ENCODE measurements at places on chromosomes 1 and 21. TPM values are rescaled to one million over a fixed set of nuclear protein-coding genes. Genes with fewer than 3 reads are reported as not detected.
A peak's percentile ranks its signal among the peaks of the same experiment; 100 is the strongest.

Gene CCDC17
- total RNA-seq, result 3.6 TPM

Gene SLAMF7
- 13.7 TPM for total RNA-seq

Gene FCGR2B
- total RNA-seq, result 0.25 TPM

Gene GJA4
- not detected for total RNA-seq

Gene GJA8
- not detected for total RNA-seq

Gene TCHH
- 0.05 TPM for total RNA-seq

- no peak overlapping the region for H3K27ac ChIP-seq
- no peaks in the 10 kb centered on the region for H3K36me3 ChIP-seq
- DNase-seq, result no peak
- peaks cover 27% of the 10 kb centered on the region for H3K4me1 ChIP-seq
- no peaks in the 10 kb centered on the region for H3K27me3 ChIP-seq
Observed at GRCh38 chr1:223700942-223701637, 11.2 kb upstream of the CAPN2 start.

- peaks cover 29% of the 10 kb centered on the region for H3K27me3 ChIP-seq
- H3K27ac ChIP-seq, result peak overlapping the region; percentile 89
- peaks cover 33% of the 10 kb centered on the region for H3K4me1 ChIP-seq
- DNase-seq, result no peak
Observed at GRCh38 chr1:50970509-50970887, 453 bp downstream of the CDKN2C start.

DNA sequence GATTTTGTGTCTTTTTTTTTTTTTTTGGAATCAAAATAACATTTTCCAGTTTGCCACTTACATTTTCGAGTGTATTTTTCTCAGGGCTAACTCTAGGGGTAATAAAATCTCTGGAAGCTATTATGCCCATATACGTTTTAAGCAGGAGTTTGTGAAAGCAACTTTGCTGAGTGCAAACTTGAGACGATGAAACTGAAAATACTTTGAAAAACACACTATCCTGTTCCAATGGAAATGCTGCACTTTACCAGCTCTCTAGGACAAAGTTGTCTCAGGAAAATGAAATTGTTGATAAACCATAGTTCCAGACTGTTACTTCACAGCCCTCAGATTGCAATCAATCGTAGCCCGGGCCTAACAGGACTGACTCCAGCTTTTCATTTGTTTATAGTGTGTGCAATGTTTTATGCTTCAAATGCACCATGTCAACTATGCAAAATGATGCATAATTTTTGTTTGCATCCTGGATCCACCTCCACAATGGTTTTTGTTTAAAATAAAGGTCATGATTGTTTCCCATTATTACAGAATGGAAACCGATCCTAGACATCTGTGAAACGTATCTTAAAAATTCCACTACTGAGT is 220.6 kb upstream of the PKN2 start:
- H3K4me1 ChIP-seq, result no peaks in the 10 kb centered on the region
- DNase-seq, result no peak
- H3K4me3 ChIP-seq, result no peak overlapping the region
- H3K27ac ChIP-seq, result no peak overlapping the region
- H3K27me3 ChIP-seq, result peaks cover 29% of the 10 kb centered on the region

GRCh38 chr21:42040411-42041180 is 30.4 kb upstream of the ZBTB21 start:
- no peaks in the 10 kb centered on the region for H3K4me1 ChIP-seq
- no peak overlapping the region for H3K27ac ChIP-seq
- no peaks in the 10 kb centered on the region for H3K36me3 ChIP-seq
- DNase-seq, result no peak

DNA sequence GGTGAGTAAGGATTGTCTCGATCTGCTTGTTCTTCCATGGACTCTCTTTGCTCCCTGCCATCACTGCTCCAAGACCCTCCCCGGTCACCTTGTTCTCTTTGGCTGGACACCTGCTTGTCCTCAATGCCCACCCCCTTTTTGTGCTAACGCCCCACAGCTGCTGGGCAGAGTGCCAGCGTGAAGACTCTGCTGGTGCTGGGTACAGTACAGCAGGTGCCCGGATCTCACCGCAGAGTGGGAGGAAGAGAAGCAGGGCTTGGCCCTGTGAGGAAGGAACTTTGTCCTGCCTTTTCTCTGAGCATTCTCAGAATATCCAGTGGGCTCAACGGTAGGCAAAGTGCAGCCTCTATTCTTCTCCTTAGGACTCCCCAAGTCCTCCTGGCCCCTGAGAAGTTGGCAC is 90.1 kb downstream of the PLXNA2 start:
- no peaks in the 10 kb centered on the region for H3K36me3 ChIP-seq
- H3K4me1 ChIP-seq, result no peaks in the 10 kb centered on the region
- no peak for DNase-seq
- no peak overlapping the region for H3K27ac ChIP-seq
- H3K4me3 ChIP-seq, result no peak overlapping the region

DNA sequence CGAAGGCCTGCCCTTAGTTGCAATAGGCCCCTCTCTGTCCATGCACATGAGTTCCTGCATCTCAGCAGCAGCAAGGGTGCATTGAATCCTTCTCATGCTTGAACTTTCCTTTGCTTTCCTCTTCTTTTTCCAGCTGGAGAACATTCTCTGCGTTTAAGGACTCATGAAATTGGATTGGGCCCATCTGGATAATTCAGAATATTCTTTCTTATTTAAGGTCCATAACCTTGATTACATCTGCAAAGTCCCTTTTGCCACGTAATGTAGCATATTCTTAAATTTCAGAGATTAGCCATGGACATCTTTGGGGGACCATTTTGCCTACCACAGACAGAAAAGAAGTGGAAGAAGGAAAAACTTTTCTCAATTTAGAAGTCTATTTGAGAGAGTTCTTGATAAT is 159.7 kb upstream of the C21orf91 start:
- no peaks in the 10 kb centered on the region for H3K4me1 ChIP-seq
- H3K4me3 ChIP-seq, result no peak overlapping the region
- H3K27ac ChIP-seq, result no peak overlapping the region
- DNase-seq, result no peak
- no peaks in the 10 kb centered on the region for H3K36me3 ChIP-seq
- H3K27me3 ChIP-seq, result no peaks in the 10 kb centered on the region

- no peaks in the 10 kb centered on the region for H3K27me3 ChIP-seq
- peaks cover 33% of the 10 kb centered on the region for H3K4me1 ChIP-seq
- peak overlapping the region; percentile 76 for H3K27ac ChIP-seq
- H3K36me3 ChIP-seq, result no peaks in the 10 kb centered on the region
- DNase-seq, result peak; percentile 32
Observed at GRCh38 chr1:223230161-223230881, 87.3 kb upstream of the TLR5 start.

GRCh38 chr1:155073377-155074242 is 5.0 kb upstream of the EFNA3 start:
- peak; percentile 53 for DNase-seq
- H3K27me3 ChIP-seq, result peaks cover 23% of the 10 kb centered on the region
- H3K27ac ChIP-seq, result peak overlapping the region; percentile 46
- peaks cover 48% of the 10 kb centered on the region for H3K4me1 ChIP-seq

DNA sequence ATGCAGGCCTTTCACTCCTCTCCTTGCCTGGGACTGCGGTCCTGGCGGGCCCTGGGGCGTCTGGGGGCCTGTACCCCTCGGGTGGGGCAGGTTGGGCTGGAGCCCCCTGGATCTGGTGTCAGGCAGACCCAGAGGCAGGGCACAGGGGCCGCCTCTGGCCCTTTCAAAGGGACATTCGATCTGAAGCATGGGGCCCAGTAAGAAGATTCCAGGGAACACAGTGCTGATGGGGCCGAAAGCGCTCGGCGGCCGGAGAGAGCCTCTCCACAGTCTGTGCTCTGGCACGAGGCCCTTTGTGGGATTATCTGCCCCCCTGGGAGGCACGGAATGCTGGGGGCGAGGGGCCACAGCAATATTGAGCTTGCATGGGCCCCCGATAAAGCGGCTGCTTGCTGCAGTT is 15.2 kb downstream of the PRDM16 start:
- H3K27ac ChIP-seq, result no peak overlapping the region
- H3K4me3 ChIP-seq, result no peak overlapping the region
- peaks cover under 1% of the 10 kb centered on the region for H3K27me3 ChIP-seq

DNA sequence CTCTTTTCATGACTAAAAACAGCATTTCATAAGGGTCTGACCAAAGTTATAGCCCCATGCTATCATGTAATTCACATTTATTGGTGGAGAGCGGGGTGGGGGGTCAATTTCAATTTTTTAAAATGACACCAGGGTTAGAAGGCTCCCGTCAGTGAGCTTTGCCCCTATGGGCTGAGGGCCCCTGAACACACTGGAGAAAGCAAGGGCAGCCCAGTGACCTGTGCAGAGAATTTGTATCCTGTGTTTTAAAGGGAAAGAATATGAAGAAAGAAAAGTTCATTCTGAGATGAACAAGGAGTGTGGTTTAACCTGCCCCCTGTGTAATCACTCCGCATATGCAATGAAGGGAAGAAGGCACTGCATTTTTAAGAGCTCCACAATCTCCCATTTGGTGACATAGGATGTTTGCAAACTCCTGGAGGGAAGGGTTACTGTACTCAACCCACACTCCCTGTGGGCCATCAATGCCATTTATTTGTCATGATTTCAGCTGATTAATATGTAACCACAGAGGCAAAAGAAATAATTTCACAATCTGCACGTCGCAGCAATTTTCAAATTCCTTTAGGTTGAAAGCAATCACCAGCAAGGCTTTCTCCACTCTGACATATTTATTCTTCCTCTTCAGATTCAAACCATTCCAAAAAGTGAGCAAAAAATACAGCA is 95.6 kb downstream of the ZNF281 start:
- no peak overlapping the region for H3K27ac ChIP-seq
- H3K4me1 ChIP-seq, result no peaks in the 10 kb centered on the region
- peaks cover 25% of the 10 kb centered on the region for H3K27me3 ChIP-seq

GRCh38 chr1:160494620-160495019 is 28.4 kb downstream of the SLAMF6 start:
- H3K36me3 ChIP-seq, result peaks cover 50% of the 10 kb centered on the region
- no peak overlapping the region for H3K4me3 ChIP-seq
- no peaks in the 10 kb centered on the region for H3K27me3 ChIP-seq
- H3K4me1 ChIP-seq, result no peaks in the 10 kb centered on the region
- no peak overlapping the region for H3K27ac ChIP-seq

GRCh38 chr1:18232052-18232451 is 124.5 kb downstream of the IGSF21 start:
- no peak for DNase-seq
- H3K36me3 ChIP-seq, result no peaks in the 10 kb centered on the region
- no peaks in the 10 kb centered on the region for H3K27me3 ChIP-seq
- H3K27ac ChIP-seq, result no peak overlapping the region
- H3K4me3 ChIP-seq, result no peak overlapping the region

GRCh38 chr1:233790662-233791371 is 113.7 kb upstream of the SLC35F3 start:
- H3K27ac ChIP-seq, result no peak overlapping the region
- no peaks in the 10 kb centered on the region for H3K4me1 ChIP-seq
- no peak overlapping the region for H3K4me3 ChIP-seq
- H3K36me3 ChIP-seq, result no peaks in the 10 kb centered on the region

- no peaks in the 10 kb centered on the region for H3K27me3 ChIP-seq
- H3K4me1 ChIP-seq, result no peaks in the 10 kb centered on the region
- H3K4me3 ChIP-seq, result no peak overlapping the region
Observed at GRCh38 chr1:185843986-185844385, 109.8 kb downstream of the HMCN1 start.

GRCh38 chr1:87132284-87132870 is 196.3 kb upstream of the LMO4 start:
- no peak for DNase-seq
- H3K4me1 ChIP-seq, result peaks cover 10% of the 10 kb centered on the region

DNA sequence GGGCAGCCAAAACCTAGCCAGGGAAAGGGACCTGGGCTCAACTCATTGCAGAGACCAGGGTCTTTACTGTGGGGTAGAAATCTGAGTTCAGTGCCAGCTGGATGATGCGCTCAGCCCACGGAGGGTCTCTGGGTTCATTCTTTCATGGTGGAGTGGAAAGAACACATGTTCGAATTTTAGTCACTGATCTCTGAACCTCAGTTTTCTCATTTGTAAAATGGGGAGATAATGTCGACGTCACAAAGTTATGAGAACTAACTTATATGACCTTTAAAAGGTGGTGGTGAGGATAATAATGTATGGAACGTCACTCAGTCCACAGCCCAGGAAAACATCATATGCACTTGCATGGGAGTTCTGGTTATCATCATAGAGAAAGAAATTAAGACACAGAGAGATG is 1.2 kb upstream of the TAL1 start:
- no peak overlapping the region for H3K27ac ChIP-seq
- H3K36me3 ChIP-seq, result peaks cover 4% of the 10 kb centered on the region
- no peak for DNase-seq

GRCh38 chr1:113692824-113693431 is 66.4 kb downstream of the PHTF1 start:
- no peak overlapping the region for H3K27ac ChIP-seq
- H3K27me3 ChIP-seq, result no peaks in the 10 kb centered on the region
- no peak for DNase-seq

DNA sequence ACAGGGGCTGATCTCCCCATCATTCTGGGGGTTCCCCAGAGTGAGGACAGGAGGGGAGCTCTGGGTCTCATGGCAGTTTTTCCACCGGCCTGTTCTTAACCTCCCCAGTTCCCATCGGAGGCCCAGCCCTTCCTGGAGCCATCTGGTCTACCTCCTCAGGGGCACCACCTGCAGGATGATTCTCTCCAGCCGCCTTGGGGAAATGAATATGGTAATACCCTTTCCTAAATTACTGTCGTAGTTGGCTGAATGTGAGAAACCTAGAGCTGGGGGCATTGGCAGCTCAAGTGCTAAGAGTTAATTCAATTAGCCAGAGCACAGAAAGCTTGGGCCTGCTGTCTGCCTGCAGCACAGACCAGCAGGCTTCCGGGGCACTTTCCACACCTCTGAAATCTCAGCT is 64.9 kb downstream of the TAS1R2 start:
- H3K27ac ChIP-seq, result no peak overlapping the region
- no peaks in the 10 kb centered on the region for H3K36me3 ChIP-seq
- no peak for DNase-seq
- H3K4me3 ChIP-seq, result no peak overlapping the region
- H3K27me3 ChIP-seq, result peaks cover 10% of the 10 kb centered on the region

- H3K27ac ChIP-seq, result no peak overlapping the region
- H3K4me3 ChIP-seq, result no peak overlapping the region
- H3K36me3 ChIP-seq, result no peaks in the 10 kb centered on the region
Observed at GRCh38 chr1:110581682-110582145, 24.4 kb downstream of the KCNA2 start.

GRCh38 chr1:11156441-11156840 is 32.7 kb upstream of the ANGPTL7 start:
- H3K4me1 ChIP-seq, result peaks cover 20% of the 10 kb centered on the region
- H3K4me3 ChIP-seq, result no peak overlapping the region
- peak overlapping the region; percentile 44 for H3K27ac ChIP-seq
- DNase-seq, result no peak

DNA sequence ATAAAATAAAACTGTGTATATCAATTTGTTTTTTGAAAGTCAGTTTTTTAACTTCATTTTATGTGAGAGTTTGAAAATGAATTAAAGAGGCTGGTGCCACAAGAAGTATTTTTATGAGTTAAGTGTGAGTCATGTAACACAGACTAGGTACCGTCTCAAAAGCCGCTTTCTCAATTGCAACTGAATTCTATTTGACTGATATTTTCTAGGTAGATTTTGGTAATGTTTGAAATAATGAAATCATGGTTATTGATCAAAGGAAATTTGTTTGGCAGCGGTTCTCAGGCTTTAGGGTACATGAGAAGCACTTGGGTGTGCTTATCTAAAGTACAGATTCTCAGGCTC is 4.6 kb downstream of the SNX27 start:
- no peak for DNase-seq
- no peaks in the 10 kb centered on the region for H3K27me3 ChIP-seq

All from activated CD4-positive, alpha-beta memory T cell treated with anti-CD3 and anti-CD28 coated beads, Interleukin-2, amount 10 ng/mL, durations not matched to agents 7 days and 5 days (primary cell).